ENCODE measurements at places on chromosomes 4 and X.

- DNase-seq = no peak
Measured at GRCh38 chrX:121781991-121782390, 734.6 kb downstream of the GLUD2 start.

GRCh38 chr4:139599076-139599475, 43.1 kb upstream of the SETD7 start:
- no peak for DNase-seq

DNA sequence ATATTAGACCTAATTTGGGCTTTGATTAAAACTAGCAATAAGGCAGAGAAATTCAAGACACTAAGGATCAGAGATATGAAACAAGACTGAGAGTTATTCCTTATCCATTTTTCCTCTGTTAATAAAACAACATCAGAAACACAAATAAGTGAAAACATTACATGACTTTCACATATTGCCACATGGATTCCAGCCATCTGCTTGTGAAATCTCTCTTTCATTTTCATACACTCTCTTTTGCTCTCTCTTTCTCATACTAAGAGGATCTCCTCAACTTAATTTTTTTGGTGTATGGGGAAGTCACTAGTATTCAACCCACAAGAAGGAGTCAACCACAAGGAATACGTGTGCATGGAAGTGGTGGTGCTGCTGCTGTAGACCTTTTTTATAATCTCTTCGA, 183.0 kb downstream of the LDB2 start:
- no peak for DNase-seq

- no peak for DNase-seq
Measured at GRCh38 chr4:38045289-38045988, 85.2 kb downstream of the PTTG2 start.

DNA sequence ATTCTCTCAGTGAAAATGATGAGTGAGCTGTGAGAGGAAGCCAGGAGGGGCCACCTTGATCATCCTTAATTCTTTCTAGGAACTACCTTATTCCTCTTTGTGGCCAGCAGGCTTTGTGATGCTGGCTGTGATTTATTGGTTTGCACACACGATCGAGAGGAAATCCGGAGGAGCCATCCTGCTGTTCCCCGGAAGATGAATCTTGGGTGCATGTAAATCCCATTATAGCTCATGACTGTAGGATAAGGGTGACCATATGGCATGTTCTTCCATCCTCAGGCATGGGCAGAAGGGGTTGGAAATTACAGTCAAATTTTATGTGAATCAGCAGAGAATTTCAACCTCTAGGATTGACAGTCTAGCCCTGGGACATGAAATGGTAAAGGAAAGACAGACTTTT, 254.5 kb downstream of the UNC5C start:
- no peak for DNase-seq
